HS-5 (cell line): ENCODE measurements at places on chromosomes 13 and 19.

- no peak for DNase-seq
These were observed 99.7 kb upstream of the RXFP2 start for GRCh38 chr13:31639443-31640163.

DNA sequence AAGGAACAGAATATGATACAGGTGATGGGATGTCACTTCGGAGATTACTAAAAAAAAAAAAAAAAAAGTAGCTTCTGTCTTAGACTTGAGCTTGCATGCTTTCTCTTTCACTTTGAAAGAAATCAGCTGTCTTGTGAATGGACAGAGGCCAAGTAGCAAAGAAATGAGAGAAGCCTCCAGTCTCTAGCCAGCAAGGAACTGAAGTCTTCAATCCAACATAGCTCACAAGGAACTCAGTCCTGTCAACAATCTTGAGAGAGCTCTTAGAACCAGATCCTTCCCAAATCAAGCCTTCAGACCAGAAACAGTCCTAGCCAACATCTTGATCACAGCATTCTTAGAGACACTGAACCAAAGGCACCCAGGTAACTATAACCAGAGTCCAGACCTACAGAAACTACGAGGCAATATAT lies 7.7 kb downstream of the N4BP2L2 start:
- DNase-seq: no peak

DNA sequence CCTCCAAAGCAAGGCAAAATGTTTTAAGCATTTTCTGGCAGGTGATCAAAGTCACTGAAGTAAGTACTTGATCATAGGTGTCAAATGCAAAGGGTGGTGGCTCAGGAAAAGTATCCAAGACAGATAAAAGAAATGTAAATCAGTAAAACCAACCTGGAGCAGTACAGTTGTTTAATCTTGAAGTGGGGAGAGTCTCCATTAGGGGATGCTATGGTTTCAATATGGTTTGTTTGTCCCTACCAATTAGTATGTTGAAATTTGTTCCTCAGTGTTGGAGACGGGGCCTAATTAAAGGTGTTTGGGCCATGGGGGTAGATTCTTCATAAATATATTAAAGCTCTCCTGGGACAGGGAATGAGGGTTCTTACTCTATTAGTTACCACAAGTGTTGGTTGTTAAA lies 1781.7 kb upstream of the PRR20A start:
- DNase-seq: no peak

DNA sequence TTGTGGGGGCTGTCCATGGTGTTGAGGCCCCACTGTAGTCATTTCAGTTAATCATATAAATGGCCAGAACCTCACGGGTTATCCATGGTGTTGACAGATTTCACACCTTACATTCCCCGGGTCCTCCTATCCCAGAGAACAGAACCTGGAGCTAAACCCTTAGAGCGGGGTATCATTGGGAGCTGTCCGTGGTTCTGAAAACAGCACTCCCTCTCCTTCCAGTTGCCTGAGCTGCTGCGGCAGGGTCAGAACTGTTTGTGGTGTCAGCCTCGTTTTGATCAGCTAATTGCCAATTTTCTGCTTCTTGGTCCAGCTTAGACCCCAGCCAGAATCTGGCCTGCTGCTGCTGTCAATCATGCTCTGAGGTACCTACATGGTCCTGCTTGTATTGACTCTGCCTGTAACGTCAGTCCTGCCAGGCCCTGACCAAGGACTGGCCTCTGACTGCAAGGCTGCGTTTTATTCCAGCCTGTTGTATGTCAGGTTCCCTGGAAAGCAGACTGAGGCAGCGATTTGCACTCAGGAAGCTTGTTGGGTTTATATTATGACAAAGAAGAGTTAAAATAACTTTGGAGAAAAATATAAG lies 55.8 kb upstream of the KCTD15 start:
- DNase-seq: no peak

DNA sequence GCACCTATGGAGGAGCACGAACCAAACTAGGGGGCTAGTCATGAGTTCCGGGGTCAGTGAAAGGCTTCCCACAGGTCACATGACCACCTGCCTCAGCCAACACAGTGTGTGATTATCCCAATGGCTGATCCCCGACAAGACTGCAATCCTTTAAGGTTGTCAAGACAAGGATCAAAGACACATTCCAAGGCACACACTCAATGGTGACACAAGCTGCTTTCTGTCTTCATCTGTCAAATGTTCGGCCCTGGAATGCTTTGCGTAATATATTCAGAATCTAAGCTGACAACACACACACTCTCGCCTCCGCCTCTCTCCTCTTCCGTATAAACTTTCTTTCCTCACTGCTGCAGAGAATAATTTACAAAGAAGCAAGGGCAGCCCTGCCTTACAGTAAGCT lies 11.7 kb downstream of the RANBP3 start:
- no peak for DNase-seq

GRCh38 chr19:18172331-18173053 lies 1.1 kb upstream of the IFI30 start:
- DNase-seq: no peak

DNA sequence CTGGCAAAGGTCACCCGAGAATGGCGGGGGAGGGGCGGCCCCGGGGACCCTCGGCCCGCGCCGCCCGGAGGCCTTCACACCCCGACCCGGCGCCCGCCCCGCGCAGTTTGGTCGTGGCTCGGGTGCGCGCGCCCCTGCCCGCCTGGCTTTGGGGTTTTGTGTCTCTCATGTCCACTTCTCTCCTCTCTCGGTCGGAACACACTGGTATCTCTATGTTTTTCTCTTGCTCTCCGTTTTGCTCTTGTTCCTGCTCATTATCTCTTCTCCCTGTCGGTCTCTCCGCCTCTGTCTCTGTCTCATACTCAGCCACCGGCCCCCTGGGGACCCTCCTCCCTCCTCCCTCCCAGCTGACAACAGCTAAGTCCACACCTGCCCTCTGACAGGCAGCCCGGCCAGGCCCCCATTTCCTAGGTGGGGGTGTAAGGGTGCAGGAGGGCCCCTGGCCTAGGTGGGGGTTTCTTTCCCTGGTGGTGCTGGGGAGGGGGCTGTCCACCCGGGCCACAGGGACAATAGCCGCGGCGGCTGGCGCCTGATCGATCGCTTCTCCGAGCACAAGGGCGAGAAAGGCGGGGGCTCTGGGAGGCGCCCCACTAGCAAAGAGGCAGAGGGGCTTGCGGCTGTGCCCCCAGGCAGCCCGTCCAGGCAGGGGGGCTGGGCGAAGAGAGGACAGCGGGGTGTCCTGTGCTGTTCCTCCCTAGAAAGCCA lies 2.3 kb downstream of the ONECUT3 start:
- no peak for DNase-seq
